ENCODE measurements at places on chromosomes 3 and 15. TPM values are rescaled to one million over a fixed set of nuclear protein-coding genes. Genes with fewer than 3 reads are reported as not detected.

The STRIT1 gene
- total RNA-seq: not detected

The PHC3 gene
- total RNA-seq: 32.6 TPM

The SCAPER gene
- 9.2 TPM for total RNA-seq

The FETUB gene
- not detected for total RNA-seq

The PRSS50 gene
- total RNA-seq: not detected

The B3GALNT1 gene
- total RNA-seq: 12.3 TPM

The TNNC1 gene
- total RNA-seq: not detected

The VILL gene
- total RNA-seq: 9.0 TPM

The EPHB3 gene
- 2.6 TPM for total RNA-seq

The PLCH1 gene
- 4.6 TPM for total RNA-seq

The NPAP1 gene
- total RNA-seq: not detected

The PIF1 gene
- 2.6 TPM for total RNA-seq

The SIDT1 gene
- total RNA-seq: not detected

The FOXL2 gene
- 18.2 TPM for total RNA-seq
